ENCODE measurements at places on chromosomes 1 and 21. TPM values are rescaled to one million over a fixed set of nuclear protein-coding genes. Genes with fewer than 3 reads are reported as not detected.

TNFRSF4 gene
- total RNA-seq, result 3.7 TPM

MYOG gene
- not detected for total RNA-seq

TIE1 gene
- total RNA-seq, result 667 TPM

NBPF20 gene
- total RNA-seq, result 1.8 TPM
